ENCODE measurements at places on chromosomes 5 and 9. TPM values are rescaled to one million over a fixed set of nuclear protein-coding genes. Genes with fewer than 3 reads are reported as not detected.

Gene GMCL2
- total RNA-seq = not detected

DNA sequence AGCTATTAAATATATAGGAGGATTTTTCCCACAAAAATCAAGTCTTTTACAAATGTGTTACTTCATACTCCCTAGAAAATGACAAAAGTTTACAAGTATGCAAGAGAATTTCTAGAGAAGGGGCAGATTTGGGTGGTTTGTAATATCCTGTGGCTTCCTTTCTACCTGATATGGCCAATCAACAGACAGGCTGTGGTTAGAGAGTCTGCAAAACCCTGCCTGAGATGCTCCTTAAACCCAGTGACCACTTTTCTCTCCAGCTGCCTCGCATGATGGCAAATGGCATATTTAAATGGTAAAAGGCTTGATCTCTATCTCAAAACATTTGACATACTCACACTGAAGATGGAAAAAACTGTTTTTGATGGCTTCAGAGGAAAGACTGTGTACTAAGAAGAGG lies 550.1 kb upstream of the ZNF462 start:
- DNase-seq = no peak

DNA sequence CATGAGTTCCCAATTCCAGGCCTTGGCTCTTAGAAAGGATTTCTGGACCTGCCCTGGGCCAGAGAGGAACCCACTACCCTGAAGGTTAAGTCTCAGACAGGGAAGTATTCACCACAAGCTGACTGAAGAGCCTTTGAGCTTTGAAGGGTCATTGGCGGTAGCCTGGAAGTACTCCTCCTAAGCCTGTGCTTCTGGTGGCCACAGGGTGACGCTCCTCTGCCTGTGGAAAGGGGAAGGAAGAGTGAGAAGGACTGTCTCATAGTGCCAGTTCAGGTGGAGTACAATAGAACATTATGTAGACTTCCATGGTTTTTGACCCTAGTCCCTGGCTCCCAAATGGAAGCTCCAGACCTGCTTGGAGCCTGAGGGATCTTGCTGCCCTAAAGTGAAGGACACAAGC lies 1233.2 kb upstream of the CDH6 start:
- no peak for DNase-seq

- DNase-seq = peak; percentile 84
Observed at GRCh38 chr5:67206929-67207328, 10.3 kb upstream of the CD180 start.

DNA sequence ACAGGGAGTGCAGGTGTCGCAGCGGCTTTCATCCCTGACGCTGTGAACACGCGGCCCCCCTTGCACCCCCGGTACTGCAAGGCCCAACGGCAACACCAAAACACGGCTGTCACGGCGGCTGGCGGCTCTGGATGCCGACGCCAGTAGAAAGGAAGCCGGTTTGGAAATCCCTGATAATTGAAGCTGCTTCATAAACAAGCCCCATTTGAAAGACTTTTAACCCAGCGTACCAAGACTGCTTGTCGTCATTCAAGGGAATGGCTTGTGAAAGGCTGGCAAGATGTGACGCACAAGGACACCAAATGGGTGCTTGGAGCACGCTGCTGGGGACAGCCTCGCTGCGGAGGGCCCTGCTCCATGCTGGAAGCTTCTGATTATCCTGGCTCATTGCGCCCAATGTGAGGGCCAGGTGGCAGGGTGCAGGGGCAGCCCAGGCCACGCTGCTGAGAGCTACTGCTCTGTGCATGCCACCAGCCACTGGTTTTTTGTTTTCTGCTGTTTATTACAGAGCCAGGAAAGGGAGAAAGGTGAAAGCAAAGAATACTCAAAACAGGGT lies 63.1 kb downstream of the GTF3C4 start:
- no peak for DNase-seq

GRCh38 chr5:180287868-180288267 lies 4.0 kb downstream of the MAPK9 start:
- DNase-seq = no peak

Data from HFFc6 (cell line).